ENCODE measurements at places on chromosomes 1 and 21.
A peak's percentile ranks its signal among the peaks of the same experiment; 100 is the strongest.

DNA sequence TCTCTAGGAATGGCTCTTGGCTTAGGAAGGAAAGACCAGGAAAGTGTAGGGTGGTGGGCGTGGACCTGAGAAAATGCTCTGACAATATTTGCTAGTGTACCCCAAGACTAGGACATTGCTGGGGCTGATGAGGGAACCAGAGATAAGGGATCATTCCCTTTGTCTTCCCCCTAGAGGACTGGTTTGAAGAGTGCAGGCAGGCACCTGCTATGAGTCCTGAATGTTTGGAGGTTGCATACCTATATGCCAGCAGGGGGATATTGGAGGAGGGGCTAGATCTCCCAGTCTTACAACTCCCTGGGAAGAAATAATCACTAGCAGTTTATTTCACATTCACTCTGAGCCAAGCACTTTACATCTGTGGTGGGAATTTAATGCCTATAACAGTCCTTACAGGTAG, 6.0 kb upstream of the BCL10 start:
- DNase-seq, result no peak

- DNase-seq, result no peak
Measured at GRCh38 chr21:15354516-15354915, 289.7 kb upstream of the NRIP1 start.

- no peak for DNase-seq
Measured at GRCh38 chr1:77976433-77977076, 2.3 kb downstream of the FUBP1 start.

DNA sequence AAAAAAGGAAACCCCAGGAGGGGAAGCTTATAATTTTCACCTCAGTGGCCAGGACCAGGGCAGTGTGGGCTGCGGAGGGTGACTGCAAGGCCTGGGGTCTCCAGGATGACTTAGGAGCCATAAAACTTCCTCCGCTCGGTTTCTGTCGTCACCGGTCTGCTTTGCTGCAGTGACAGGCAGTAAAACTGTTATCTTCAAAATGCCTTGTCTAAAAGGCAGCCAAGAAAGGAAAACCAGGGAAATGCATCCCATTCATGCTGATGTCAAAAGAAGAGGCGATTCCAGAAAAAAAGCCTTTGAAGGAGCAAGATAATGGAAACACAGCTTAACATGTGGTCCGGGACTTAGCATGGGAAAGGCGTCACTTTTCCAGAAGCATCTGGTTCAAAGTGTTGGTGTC, 42.0 kb downstream of the COL6A1 start:
- DNase-seq, result no peak

GRCh38 chr1:194069168-194069830, 882.9 kb upstream of the B3GALT2 start:
- DNase-seq, result peak; percentile 97

DNA sequence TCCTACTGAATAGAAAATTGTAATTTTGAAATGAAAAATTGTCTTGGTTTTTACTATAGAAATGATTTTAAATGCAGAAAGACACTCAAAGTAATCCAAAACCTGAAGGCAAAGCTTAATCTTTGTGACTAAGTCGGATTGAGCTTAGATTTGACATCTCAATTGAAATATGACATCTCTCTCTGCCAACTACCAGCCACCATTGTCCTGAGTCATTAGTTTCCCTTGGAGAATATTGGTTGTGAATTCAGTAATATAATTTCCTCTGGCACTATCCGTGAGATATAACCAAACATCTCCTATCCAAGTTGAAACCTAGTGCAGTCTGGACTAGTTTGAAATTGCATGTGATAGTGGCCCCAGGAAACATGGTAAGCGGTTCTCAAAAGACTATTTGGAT, 37.1 kb downstream of the PLA2G4A start:
- no peak for DNase-seq

GRCh38 chr1:206013026-206013795, 10.0 kb upstream of the RAB7B start:
- no peak for DNase-seq

GRCh38 chr1:76102046-76102445, 27.5 kb downstream of the ST6GALNAC3 start:
- DNase-seq, result no peak

DNA sequence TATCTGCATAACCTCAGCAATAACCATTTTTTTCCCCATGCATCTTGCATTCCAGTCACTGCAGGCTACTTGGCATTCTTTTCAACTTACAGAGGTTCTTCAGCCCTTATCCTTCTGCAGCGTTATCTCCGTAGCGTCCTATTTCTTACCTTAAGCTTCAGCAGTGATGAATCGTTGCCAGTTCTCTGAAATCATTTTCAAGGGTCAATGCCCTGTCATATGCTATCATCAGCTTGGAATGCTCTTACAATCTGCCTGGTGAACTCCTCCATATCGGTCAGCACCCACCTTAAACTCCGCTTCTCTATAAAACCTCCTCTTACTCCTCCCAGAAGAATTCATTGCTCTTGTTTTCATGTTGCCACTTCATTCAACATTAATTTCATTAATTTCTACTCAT, 105.1 kb upstream of the DPH5 start:
- no peak for DNase-seq

DNA sequence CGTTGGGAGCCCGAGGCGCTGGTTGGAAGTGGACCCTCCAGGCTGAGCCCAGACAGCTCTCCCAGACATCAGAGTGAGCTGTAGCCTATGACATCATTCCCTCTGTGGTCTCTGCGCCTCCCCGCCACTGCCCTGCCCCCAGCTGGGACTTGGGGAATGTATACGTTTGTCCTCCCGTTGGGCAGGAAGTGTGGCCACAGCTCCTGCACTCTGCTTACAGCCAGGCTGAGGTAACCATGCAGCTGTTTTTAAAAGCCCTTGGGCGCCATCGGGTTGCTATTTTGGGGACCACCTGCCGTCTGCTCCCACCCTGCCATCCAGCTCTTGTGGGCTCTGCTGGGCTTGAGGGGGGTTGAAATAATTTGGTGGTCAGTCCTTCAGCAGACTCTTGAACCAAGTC, 7.8 kb downstream of the VASH2 start:
- DNase-seq, result no peak

DNA sequence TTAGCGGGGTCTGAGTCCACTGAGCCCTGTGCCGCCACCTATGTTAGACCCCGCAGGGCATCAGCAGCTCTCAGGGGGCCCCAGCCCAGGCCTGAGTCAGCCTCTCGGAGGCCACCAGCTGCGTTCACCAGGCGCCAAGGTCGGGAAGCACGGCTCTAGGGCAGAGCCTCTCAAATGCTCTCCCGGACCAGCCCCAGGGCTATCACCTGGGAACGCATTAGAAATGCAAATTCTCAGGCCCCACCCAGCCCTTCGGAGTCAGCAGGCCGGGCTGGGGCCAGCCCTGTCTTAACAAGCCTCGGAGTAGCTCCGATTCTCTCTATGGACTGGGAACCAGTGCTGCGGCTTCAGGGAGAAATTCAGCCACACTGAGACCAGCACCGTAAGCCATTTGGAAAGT, 37.2 kb upstream of the TSPEAR start:
- no peak for DNase-seq

DNA sequence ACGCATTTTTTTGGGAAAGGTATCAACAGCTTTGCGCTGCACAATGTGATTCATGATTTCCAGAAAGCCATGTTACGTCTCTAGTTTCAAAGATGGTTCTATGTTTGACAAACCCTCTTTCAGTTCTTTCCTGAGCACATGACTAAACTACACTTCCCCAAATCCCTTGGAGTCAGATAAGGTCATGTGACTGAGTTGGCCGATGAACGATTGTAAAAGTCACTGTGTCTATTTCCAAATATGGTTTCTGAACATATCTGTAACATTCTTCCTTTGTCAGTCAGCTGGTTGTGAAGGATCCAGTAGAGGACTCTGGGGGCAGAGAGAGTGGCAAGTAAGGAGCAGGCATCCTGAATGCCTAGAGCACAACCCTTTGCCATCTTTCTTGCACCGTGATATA, 35.4 kb downstream of the TMPRSS15 start:
- DNase-seq, result no peak

- peak; percentile 76 for DNase-seq
Measured at GRCh38 chr1:33094971-33095604, 14.1 kb downstream of the AZIN2 start.

- no peak for DNase-seq
Measured at GRCh38 chr1:2237773-2238172, 9.7 kb downstream of the SKI start.

GRCh38 chr1:15358565-15359133, 51.0 kb upstream of the EFHD2 start:
- DNase-seq, result no peak

- DNase-seq, result no peak
Measured at GRCh38 chr1:29356663-29357062, 120.3 kb downstream of the PTPRU start.

- DNase-seq, result no peak
Measured at GRCh38 chr1:159960721-159961381, 6.8 kb upstream of the SLAMF9 start.

GRCh38 chr1:69755647-69756046, 187.9 kb downstream of the LRRC7 start:
- DNase-seq, result peak; percentile 46

GRCh38 chr21:16076465-16076864, 346.7 kb downstream of the USP25 start:
- DNase-seq, result no peak

- no peak for DNase-seq
Measured at GRCh38 chr1:243351337-243351736, 95.5 kb downstream of the SDCCAG8 start.

Measured in NCI-H446 (cell line).